Natural killer cell (primary cell): ENCODE measurements at places on chromosomes 3 and 15. TPM values are rescaled to one million over a fixed set of nuclear protein-coding genes. Genes with fewer than 3 reads are reported as not detected.

- no peak for DNase-seq
These were observed 95.5 kb upstream of the COL8A1 start for GRCh38 chr3:99542767-99543518.

The ATP8B4 gene
- total RNA-seq, result 55.6 TPM

DNA sequence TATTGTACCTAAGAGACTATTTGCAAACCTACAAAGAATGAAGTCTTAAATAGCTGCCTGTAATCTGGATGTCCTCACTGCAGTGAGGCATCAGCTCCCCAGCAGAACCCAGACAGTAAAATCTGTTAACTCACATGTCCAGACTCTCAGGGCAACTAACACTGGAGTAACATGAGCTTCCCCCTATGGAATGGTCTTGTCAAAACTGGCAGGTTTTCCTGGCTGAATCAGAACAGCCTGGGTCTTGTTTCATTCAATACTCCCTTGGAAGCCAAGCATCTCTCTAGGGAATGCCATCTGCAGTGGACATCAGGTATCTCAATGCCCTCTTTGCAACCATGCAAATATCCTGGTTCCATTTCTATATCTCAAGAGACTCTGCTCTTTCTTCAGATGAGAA, 24.4 kb downstream of the PTPN9 start:
- no peak for DNase-seq

The NAALADL2 gene
- not detected for total RNA-seq

GRCh38 chr3:64932666-64933342, 245.0 kb upstream of the ADAMTS9 start:
- no peak for DNase-seq

The CHRM5 gene
- not detected for total RNA-seq

The KBTBD12 gene
- not detected for total RNA-seq

GRCh38 chr3:89262309-89262929, 155.0 kb downstream of the EPHA3 start:
- DNase-seq, result no peak

The MAP2K1 gene
- total RNA-seq, result 49.2 TPM
